ENCODE measurements at places on chromosomes 12 and 14. TPM values are rescaled to one million over a fixed set of nuclear protein-coding genes. Genes with fewer than 3 reads are reported as not detected.
A peak's percentile ranks its signal among the peaks of the same experiment; 100 is the strongest.

DNA sequence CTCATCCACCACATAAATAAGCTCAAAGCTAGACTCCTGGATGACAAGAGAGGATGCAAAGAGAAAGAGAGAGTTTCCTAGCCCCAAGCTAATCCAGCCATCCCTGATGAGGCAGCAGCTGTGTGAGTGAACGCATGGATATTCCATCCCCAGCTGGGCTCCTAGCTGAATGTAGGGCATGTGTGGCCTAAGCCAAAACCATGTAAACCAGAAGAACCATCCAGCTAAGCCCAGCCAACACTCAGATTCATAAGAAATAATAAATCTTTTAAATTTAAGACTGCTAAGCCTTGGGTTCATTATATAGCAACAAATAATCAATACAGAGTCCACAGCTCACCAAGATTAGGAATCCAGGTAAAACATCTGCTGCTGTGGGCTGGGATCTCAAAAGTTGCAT, 94.3 kb downstream of the TNFAIP2 start:
- H3K36me3 ChIP-seq: no peaks in the 10 kb centered on the region
- H3K27ac ChIP-seq: no peak overlapping the region
- H3K4me1 ChIP-seq: peaks cover 11% of the 10 kb centered on the region
- no peak for DNase-seq
- peaks cover 48% of the 10 kb centered on the region for H3K27me3 ChIP-seq
- no peak overlapping the region for H3K4me3 ChIP-seq

FAM90A1 gene
- 0.30 TPM for total RNA-seq

LPAR5 gene
- 7.0 TPM for total RNA-seq

DNA sequence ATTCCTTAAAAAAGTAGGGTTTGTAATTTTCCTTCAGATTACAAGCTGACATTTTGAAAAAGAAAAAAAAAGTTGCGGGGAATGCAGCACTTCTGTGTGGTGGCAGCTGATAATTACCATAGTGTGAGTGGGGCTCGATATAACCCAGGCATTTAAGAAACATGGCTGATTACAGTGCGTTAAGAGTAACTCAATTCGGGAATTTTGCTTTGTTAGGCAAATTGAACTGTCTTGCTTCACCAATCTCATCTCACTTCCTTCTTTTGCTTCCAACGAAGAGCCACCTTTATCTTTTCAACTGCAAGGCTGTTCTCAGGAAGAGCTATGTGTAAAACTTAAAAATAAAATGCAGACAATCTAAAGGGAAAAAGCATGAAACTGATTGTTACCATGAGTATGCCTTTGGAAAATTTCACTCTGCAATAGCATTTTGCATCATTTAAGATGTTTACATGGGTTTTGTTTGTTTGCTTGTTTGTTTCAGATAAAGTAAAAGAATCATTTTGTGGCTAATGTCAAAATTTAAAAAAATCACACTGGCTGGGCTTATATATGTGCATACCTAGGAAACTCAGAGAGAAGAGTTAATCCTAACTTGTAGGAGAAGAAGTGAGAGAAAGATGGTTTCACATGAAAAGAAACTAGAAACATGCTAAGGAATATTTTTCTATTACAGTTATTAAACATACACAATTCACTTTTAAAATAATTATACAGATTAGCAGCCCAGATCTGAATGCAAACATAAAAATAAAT, 295.9 kb upstream of the ATP2B1 start:
- no peak for DNase-seq
- no peaks in the 10 kb centered on the region for H3K36me3 ChIP-seq
- H3K27me3 ChIP-seq: no peaks in the 10 kb centered on the region
- no peak overlapping the region for H3K27ac ChIP-seq
- H3K4me1 ChIP-seq: no peaks in the 10 kb centered on the region

DNA sequence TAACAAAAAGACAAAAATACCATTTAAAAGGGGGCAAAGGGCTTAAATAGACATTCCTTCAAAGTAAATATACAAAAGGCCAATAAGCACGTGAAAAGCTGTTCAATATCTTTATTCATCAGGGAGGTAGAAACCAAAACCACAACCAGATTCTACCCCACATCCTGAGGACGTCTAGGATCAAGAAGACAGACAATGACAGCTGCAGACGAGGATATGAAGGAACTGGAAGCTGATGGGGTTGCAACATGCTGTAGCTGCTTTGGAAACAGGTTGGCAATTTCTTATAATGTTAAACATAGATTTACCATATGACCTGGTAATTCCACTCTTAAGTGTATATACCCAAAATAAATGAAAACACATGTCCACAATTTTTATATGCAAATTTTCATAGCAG, 85.1 kb upstream of the C14orf180 start:
- H3K4me3 ChIP-seq: no peak overlapping the region
- H3K36me3 ChIP-seq: no peaks in the 10 kb centered on the region
- DNase-seq: no peak
- no peak overlapping the region for H3K27ac ChIP-seq
- peaks cover 11% of the 10 kb centered on the region for H3K27me3 ChIP-seq

DNA sequence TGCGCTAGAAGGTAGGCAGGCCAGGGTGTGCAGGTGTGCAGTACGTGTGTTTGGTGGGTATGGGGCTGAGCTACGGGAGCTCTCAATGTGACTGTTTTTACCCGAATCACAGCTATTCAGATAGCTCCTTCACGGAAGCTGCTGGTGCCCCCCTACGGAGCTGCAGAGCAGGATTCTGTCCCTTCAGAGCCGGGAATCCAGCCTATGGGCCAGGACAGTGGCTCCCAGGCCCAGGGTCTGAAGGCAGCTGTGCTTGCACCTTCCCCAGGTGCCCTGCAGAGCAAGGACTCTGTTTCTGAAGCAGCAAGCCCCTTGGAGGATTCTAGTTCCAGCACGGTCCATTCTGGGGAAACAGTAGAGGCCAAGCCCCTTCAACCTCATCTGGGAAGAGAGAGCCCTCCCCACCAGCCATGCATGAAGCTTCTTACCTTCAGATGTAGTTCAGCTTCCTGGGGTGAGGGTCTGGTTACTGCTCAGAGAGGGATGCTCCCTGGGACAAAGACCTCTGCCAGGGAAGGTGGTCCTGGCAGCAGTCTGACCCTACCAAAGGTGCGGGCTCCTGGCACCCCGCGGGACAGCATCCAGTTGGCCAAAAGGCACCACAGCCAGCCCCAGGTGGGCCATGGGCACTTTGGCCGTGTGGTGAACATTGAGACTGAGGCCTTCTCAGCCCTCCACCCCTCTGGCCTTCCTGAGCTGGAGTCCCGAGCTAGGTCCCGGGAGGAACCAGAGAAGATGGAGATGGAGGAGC, 29.1 kb downstream of the PLEKHH1 start:
- H3K36me3 ChIP-seq: peaks cover 10% of the 10 kb centered on the region
- H3K27ac ChIP-seq: no peak overlapping the region
- no peak for DNase-seq
- no peak overlapping the region for H3K4me3 ChIP-seq
- H3K27me3 ChIP-seq: no peaks in the 10 kb centered on the region
- no peaks in the 10 kb centered on the region for H3K4me1 ChIP-seq

RD3L gene
- 30.7 TPM for total RNA-seq

- peaks cover 1% of the 10 kb centered on the region for H3K27me3 ChIP-seq
- H3K36me3 ChIP-seq: no peaks in the 10 kb centered on the region
- DNase-seq: no peak
- H3K4me3 ChIP-seq: no peak overlapping the region
- H3K4me1 ChIP-seq: peaks cover 10% of the 10 kb centered on the region
Measured at GRCh38 chr12:25830456-25830855, 128.0 kb upstream of the RASSF8 start.

DNA sequence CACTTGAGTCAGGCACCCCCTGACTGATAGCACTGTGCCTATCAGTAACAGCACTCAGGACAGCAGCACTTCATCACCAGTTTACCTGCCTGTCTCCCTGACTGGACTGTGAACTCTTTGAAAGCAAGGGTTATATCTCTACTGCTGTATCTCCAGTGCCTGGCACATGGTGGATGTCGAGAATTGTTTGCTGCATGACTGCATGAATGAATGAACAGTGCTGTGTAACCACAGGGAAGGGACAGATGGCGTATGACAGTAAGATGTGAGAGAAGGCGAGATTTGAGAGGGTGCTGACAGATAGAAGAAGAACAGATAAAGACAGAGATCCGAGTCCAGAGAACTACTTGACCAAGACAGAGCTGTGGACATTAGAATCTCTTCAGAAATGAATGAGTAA, 29.7 kb downstream of the BRAP start:
- H3K27me3 ChIP-seq: no peaks in the 10 kb centered on the region
- H3K4me3 ChIP-seq: no peak overlapping the region
- H3K36me3 ChIP-seq: peaks cover 99% of the 10 kb centered on the region
- no peak overlapping the region for H3K27ac ChIP-seq
- DNase-seq: no peak

GRCh38 chr12:109999983-110000505, 814 bp downstream of the ANKRD13A start:
- peaks cover 57% of the 10 kb centered on the region for H3K4me1 ChIP-seq
- H3K4me3 ChIP-seq: peak overlapping the region; percentile 98
- no peak for DNase-seq
- H3K27me3 ChIP-seq: no peaks in the 10 kb centered on the region
- no peaks in the 10 kb centered on the region for H3K36me3 ChIP-seq

DNA sequence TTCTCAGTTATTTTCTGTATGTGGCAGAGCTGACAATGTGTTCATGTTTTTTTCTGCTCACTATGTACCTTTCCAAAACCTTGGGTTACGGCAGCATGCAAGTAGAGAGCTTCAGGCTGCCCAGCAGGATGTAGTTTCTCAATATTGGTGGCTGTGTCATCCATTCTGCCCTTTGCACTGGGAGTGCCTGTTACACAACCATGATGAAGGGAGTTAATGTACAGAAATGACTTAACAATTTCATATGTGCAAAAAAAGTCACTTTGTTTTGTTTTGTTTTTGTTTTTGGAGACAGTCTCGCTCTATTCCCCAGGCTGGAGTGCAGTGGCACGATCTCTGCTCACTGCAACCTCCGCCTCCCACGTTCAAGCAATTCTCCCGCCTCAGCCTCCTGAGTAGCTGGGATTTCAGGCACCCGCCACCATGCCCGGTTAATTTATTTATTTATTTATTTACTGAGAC, 6.1 kb upstream of the CNIH1 start:
- H3K27ac ChIP-seq: no peak overlapping the region
- H3K4me3 ChIP-seq: no peak overlapping the region

GRCh38 chr12:105485921-105486320, 155.4 kb downstream of the C12orf75 start:
- no peak overlapping the region for H3K4me3 ChIP-seq
- H3K4me1 ChIP-seq: peaks cover 18% of the 10 kb centered on the region
- no peaks in the 10 kb centered on the region for H3K27me3 ChIP-seq
- peak overlapping the region; percentile 74 for H3K27ac ChIP-seq
- H3K36me3 ChIP-seq: no peaks in the 10 kb centered on the region

CLEC1A gene
- 2.4 TPM for total RNA-seq

DNA sequence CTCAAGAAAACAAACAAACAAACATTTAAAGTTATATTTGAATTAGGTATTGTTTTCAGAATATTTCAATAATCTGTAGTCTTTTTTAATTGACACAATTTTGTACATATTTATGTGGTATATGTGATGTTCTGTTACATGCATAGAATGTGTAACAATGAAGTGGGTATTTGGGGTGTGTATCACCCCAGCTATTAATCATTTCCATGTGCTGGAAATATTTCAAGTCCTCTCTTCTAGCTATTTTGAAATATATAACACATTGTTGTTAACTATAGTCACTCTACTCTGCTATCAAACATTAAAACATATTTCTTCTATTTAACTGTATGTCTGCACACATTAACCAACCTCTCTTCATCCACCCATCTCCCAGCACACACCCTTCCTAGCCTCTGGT, 32.0 kb upstream of the SIX1 start:
- no peak overlapping the region for H3K4me3 ChIP-seq
- no peak overlapping the region for H3K27ac ChIP-seq
- DNase-seq: no peak
- H3K27me3 ChIP-seq: no peaks in the 10 kb centered on the region

DNA sequence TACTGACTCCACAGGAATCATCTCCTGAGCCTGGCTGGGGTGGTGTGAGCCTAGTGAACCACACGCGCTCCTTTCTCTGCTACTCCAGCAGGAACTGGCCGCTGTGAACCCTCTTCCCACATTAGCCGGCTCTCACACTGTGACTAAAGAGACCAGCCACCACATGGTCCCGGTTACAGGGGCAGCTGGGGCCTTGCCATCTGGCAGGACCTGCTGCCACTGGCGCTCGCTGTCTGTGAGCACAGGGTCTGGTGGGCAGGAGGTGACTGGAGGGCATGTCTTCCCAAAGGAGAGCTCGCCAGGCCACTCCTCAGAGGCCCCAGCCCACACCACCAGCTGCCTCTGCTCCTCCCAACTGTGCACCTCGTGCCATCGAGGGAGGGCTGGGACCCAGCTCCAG, 99.3 kb downstream of the SINHCAF start:
- peaks cover 6% of the 10 kb centered on the region for H3K27me3 ChIP-seq
- peaks cover 14% of the 10 kb centered on the region for H3K4me1 ChIP-seq
- no peak overlapping the region for H3K27ac ChIP-seq
- H3K4me3 ChIP-seq: no peak overlapping the region
- DNase-seq: no peak

CLEC2B gene
- 4.4 TPM for total RNA-seq

FAM181A gene
- total RNA-seq: not detected

DNA sequence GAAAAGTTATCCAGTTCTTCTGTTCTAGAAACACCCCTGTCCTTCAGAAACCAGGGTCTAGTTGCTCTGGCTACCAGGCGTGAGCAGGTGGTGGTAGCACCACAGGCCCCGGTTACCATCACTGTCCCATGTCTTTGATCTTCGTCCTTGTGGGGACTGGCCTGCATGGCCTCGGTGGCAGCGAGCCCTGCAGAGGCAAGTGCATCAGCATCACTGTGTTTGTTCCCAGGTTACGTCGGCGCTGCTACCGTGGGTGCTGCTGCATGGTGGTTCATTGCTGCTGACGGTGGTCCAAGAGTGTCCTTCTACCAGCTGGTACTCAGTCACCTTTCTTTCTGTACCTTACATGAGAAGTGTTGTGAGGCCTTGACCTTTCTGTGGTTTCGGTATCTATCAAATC, 58.9 kb downstream of the ANAPC7 start:
- peak overlapping the region; percentile 37 for H3K27ac ChIP-seq
- H3K4me3 ChIP-seq: no peak overlapping the region
- peaks cover 33% of the 10 kb centered on the region for H3K4me1 ChIP-seq
- no peaks in the 10 kb centered on the region for H3K27me3 ChIP-seq
- H3K36me3 ChIP-seq: peaks cover 100% of the 10 kb centered on the region
- DNase-seq: no peak

- peaks cover 17% of the 10 kb centered on the region for H3K4me1 ChIP-seq
- peak overlapping the region; percentile 84 for H3K27ac ChIP-seq
Measured at GRCh38 chr14:73526036-73526984, 10.6 kb upstream of the ACOT1 start.

Measured in left ventricle myocardium inferior (tissue), 1 donor.